ENCODE measurements at places on chromosomes 3 and 15. TPM values are rescaled to one million over a fixed set of nuclear protein-coding genes. Genes with fewer than 3 reads are reported as not detected.

Gene PLD1
- total RNA-seq = 8.0 TPM

Gene RBMS3
- 28.9 TPM for total RNA-seq

Gene THPO
- not detected for total RNA-seq

Gene TRH
- 0.18 TPM for total RNA-seq

Gene SEMA7A
- 86.2 TPM for total RNA-seq

Gene SPTSSB
- not detected for total RNA-seq

Measured in myometrial cell (primary cell).